Stimulated activated CD4-positive, alpha-beta T cell treated with anti-CD3 and anti-CD28 coated beads, TNF-alpha, amount 100 ng/mL, for 1 hour (primary cell): ENCODE measurements at places on chromosomes 13 and 19.

- DNase-seq: no peak
Observed at GRCh38 chr13:66171920-66172319, 1058.2 kb downstream of the PCDH9 start.

- no peak for DNase-seq
Observed at GRCh38 chr19:52923778-52924593, 758 bp upstream of the ZNF888 start.

DNA sequence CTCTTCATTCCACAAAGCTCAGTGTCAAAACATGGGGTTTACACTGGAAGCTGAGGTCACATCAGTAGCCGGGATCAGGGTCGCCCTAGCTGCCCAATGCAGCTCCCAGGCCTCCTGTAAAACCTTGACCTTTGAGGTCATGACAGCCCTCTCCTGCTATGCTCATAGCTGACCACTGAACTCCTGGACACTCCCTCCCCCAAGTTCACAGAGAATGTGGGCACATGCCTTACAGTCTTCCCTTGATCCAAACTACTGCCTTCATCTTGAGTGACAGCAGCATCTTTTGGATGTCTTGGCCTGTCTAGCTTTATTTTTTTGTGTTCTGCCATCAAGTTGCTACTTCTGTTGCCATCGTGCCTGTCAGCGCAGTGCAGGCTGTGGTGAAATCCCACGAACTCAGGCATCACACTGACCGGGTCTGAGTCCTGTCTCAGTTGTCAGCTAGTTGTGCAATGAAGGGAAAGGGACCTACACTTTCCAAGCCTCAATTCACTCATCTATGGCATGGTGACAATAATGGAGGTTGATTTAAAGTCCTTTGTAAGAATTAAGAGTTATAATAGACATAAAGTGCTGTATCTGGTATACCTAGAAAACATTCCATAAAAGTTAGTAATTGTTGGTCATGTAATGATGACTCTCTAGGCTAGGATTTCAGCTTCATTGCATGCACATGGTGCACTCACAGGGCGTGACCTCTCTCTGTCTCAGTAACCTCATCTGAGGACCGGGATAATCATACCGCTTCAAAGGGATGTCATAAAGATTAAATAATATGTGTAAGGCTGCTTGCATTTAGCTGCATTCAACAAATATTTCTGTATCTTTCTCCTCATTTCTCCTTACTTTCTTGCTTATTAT, 16.4 kb upstream of the ALOX5AP start:
- DNase-seq: no peak

GRCh38 chr19:14561847-14562351, 10.0 kb downstream of the NDUFB7 start:
- DNase-seq: no peak

DNA sequence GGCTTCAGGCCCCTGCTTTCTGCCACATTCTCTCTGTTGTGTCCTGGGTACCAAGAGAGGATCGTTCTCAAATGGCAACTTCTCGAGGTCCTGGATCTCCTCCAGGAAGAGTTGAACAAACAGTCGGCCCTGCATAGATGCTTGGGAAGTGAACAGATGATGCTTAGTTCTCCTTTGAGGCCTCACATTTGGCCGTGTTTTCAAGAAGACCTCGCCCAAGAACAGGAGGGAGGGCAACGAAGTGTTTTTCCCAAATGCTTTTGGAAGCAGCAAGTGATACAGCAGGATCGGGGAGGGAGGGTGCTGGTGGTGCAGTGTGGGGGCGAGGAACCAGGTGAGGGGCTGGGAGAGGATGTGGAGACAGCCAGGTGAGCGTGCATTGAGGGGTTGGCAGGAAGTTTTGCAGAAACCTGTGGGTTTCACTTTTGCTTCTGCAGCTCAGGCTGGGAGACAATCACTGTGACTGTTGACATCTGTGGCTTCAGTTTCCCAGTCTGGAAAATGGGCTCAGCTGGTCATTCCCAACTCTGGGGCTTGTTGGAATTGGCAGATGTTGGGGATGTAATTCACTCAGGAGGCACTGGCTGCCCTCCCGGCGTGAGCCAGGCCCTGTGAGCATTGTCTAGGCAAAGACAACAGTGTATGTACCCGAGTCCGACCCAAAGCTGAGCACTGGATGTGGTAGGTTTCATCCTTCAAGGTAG, 21.6 kb downstream of the MAST3 start:
- DNase-seq: no peak

DNA sequence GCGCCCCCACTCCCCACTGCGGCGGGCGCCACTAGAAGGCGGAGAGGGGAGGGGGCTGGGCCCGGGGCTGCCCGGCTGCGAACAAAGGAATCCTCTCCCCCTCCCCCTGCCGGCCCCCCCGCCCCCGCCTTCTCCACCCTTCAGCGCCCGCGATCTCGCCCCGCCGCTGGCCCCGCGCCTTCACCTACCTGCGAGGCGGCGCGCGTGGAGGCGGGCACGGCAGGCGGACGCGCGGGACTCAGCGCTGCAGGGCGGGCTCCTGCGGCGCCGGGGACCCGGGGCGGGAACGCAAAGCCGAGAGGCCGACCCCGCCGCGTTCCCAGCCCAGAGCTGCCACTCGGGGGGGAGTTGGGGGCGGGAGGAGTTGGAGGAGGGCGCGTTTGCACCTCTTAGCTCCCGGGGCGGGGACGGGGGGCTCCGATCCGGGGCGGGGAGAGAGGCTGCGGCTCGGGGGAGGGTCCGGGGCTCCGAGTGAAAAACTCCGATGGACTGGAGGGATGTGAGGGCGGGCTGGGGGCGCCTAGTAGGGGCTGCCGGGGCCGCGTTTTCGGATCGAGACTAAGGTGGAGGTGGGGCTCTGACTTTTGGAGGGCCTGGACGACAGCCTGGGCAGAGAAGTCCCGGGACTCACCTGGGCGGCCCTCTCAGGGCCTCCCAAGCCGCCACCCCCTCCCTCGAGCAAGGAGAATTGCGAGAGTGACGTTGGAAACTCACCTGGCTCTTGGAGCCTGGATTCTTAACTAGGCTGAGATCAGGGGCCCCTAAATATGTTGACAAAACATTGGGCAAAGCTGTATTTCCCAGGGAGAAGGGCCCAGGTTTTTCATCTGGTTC, at the start of gene FBN3:
Gene FBN3, minus strand, starts transcription at position 332 of the 834 bp plus-strand sequence. CDS start 2,112 bp downstream, outside the sequence.
- DNase-seq: no peak

- no peak for DNase-seq
Observed at GRCh38 chr19:39738814-39739213, 985 bp upstream of the CLC start.

DNA sequence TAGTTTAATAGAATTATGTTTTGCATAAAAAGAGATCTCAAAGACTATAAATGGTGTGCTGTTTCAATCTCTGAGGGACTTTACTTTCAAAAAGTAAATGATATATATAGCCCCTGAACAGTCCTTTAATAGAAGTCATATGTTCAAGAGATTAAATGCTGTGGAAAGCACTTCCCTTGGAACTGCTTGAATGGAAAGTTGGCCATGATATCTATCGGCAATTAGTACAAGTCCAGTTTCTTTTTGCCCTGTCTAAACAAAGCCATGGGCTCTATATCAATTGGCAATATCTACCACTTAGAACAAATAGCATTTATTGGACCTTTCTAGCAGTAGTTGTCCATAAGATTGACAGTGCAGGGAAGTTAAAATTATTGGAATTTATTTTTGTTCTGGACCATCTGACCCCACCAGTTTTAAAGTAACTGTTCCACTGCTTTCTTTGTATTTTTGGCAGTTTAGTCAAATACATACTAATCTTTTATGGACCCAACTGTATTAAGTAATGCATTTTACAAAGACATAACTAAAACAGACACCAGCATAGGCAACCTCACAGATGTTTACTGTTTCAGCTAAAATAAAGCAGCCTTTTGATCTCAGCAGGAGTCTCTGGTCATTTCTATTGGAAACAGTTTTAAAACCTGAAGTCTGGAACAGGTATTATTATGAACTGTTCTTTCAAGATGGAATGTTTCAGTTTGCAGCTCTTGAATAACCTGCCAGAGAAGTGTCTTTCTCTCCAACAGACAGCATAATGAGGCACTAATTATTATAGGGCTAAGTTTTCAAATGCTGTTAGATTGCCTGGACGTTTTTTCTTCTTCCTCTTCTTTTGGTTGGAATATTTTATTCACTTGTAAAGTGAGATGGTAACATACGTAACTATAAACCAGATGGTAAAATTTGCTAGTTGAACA, 282.6 kb downstream of the DCLK1 start:
- no peak for DNase-seq

- no peak for DNase-seq
Observed at GRCh38 chr13:37919329-37919880, 49.8 kb upstream of the TRPC4 start.

DNA sequence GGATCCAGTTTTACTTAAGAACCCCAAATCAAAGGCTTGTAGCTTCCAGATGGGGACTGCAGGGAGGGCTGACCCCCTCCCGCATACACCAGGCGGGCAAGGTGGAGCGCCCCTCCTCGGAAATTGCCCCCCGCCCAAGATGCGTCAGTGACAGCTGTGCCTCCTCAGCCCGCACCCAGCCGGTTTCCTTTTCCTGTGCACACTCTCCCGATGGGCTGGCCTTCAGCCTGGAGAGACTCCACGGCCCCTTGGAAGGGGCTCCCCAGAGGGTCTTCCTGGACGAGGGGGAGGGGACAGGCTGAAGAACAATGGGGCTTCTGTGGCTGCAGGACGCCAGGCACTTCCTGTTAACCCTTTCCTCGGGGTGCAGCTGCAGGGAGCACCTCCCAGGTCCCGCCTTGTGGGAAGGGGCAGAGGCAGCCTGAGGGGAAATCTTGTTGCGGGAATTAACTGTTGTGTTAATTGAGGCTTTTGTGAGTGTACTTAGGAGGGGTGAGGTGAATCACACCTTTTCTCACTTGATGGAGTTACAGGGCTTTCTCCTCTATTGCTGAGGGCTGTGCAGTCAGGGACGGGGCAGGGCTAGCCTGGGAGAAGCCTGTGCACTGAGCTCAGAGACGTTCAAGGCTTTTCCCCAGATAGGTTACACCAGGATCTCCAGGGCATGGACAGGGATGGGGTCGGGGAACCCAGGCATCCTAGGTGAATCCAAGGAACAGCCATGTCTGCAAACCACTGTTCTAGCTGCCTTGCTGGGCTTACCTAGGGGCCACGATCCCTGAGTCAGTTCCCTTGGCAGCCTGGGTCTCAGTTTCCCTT, 14.3 kb downstream of the IER2 start:
- no peak for DNase-seq

- no peak for DNase-seq
Observed at GRCh38 chr19:34503531-34504272, 22.1 kb downstream of the WTIP start.

GRCh38 chr13:112446867-112447266, 70.7 kb downstream of the SPACA7 start:
- DNase-seq: no peak

- DNase-seq: no peak
Observed at GRCh38 chr19:736125-736524, 14.8 kb upstream of the MISP start.

DNA sequence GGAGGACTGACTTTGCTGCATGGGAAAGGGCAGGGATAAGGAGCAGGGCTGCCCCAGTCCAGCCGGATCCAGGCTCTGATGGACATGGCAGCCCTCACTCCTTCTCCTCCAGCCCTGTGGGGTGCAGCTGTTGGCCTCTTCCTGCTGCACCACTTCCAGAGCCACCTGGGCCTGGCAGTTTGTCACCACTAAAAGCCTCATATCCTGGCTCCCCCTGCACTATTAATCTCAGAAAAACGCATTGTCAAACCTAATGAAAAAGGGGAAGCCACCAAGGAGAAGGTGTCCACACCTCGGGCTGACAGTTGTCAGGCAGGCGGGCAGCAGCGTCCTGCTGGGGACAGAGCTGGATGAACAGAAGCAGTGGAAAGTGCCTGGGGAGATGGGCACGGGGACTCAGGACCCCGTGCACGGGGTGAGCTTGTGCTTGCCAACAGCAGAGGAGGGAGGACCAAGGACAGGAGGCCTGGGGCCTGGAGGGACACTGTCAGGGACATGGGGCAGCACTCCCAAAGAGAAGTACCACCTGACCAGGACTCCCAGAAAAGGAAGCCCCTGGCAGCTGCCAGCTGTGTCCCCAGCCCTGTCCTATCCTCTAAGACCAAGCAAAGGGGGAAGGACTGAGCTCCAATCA, 151.1 kb upstream of the TSHZ3 start:
- no peak for DNase-seq

DNA sequence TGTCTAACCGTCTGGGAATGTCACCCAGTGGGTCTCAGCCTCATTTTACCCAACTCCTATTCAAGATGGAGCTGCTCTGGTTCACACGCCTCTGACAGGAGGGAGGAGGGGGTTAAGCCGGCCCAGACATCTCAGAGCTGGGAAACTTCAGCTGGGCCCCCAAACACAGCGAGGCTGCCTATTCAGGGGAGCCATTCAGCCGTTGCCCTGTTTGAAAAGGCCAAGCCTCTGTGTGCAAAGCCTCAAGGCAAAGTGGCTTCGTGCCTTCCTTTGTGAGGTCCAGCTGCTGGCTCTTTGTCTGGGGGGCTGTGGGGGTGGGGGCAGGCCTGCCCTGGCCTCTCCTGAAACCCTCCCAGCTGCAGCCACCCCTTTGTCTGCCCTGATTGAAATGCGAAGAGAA, 147.4 kb downstream of the PTPRS start:
- DNase-seq: no peak

DNA sequence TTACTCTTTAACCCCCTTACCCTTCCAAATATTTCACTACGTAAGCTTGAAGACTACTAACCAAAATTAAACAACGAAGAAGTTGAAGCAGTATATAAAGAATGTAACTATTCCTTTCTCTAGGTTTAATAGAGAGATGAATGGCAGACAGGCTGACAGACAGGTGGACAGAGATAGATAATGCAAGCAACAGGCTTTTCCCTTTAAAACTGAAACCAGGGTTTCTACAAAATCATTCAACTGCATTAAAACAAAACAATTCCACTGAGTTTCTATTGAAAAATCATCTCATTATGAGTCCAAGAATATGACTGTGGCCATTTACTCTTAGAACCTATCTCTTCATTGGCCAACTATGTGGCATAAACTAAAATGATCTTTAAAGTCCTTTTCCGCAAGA, 15.2 kb downstream of the LNX2 start:
- DNase-seq: no peak

DNA sequence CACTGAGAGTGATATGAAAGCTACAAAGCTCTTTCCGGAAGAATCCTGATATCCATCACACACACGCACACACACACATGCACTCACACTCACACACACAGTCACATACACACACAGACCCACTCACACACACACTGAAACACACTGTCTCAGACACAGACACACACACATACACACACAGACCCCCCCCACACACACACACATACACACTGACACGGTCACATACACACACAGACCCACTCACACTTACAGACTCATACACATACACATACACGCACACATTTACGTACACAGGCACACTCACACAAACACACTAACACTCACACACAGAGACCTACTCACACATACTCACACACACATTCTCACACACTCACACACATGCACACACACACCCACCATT, 58.6 kb downstream of the LIG4 start:
- DNase-seq: no peak

GRCh38 chr13:22103046-22104027, 432.5 kb downstream of the FGF9 start:
- DNase-seq: no peak

DNA sequence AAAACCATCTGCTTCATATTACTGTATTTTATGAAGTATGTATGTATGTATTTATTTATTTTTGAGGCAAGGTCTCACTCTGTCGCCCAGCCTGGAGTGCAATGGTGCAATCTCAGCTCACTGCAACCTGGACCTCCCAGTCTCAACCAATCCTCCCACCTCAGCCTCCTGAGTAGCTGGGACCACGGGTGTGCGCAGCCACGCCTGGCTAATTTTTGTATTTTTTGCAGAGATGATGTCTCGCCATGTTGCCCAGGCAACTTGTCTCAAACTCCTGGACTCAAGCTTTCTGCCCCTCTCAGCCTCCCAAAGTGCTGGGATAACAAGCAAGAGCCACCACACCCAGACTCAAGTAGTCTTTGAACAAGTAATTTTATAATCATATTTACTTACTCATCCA, 5.5 kb downstream of the KATNAL1 start:
- no peak for DNase-seq
